RWPE2 (cell line): ENCODE measurements at places on chromosomes 12 and 14.

DNA sequence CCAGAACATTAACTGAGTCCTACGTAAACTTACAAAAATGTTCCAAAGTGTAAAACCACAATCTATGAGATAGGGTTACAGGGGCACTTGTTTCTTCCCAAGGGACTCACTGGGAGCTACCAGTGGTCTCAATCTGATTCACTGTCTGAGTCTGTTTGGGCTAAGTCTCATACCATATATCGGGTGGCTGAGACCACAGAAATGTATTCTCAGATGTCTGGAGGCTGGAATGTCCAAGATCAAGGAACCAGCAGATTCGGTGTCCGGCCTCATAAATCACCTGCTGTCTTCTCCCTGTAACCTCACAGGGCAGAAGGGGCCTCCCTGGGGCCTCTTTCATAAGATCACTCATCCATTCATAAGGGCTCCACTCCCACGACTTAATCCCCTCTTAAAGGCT lies 616.3 kb upstream of the TMEM132C start:
- DNase-seq: no peak

- DNase-seq: no peak
Measured at GRCh38 chr14:59926534-59926933, 6.6 kb downstream of the LRRC9 start.

GRCh38 chr12:75994069-75994740 lies 37.4 kb downstream of the PHLDA1 start:
- no peak for DNase-seq

DNA sequence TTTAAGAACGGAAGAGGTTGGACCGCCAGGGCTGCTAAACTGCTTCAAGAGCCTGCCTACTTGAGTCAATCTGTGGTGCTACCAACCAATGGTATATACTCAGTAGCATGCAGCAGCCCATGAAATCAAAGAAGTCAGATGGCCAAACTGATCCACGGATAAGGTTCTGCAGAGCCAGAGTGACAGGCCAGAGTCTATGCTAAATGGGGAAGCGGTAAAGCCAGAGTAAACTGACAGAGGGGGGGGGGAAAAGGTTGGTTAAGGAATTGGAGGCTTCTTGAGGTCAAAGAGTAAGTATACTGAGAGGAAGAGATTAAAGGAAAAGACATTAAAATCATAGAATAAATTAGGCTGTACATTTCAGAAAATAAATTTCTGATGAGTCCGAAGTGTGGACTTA lies 15.4 kb upstream of the SLC6A13 start:
- DNase-seq: no peak

DNA sequence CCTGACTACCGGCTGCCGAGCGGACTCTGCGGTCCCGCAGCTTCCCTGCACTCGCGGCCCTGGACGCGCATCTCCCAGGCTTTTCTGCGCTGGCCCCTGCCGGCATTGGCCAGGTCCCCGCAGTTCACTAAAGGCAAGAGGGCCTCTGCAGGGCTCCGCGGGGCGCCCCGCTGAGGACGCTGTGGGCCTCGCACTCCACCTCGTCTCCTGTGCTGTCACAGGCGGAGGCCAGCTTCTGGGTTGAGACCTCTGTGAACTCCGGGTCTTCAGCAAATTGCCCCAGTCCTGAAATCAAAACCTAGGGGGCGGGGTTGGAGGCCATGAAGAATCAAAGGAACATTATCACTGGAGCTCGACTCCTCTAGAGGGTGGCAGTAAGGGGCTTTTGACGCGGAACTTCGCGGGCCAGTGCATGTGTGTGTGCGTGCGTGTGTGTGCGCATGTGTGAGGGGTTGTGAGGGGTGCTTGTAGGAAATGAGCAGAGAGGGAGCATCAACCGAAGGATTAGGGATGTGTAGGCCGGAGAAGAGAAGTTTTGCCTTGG lies 68.5 kb upstream of the CAPRIN2 start:
- no peak for DNase-seq

DNA sequence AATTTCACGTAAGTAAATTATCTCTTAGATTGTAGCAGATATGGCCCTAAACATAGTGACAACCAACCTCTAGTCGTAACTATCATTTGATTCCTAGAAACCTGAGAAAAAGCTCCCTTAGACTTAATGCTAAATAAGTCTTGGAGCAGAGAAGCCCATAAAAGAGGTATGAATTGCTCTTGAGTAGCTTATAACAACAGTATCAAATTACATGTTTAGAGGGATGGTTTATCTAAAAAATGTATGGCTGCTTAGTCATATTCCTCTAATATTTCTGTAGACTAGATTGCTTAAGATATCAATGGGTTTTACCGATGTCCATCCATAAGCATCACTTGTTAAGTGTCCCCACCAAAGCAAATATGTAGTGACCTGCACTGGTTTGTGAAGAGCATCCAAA lies 259.7 kb downstream of the NELL2 start:
- DNase-seq: no peak

DNA sequence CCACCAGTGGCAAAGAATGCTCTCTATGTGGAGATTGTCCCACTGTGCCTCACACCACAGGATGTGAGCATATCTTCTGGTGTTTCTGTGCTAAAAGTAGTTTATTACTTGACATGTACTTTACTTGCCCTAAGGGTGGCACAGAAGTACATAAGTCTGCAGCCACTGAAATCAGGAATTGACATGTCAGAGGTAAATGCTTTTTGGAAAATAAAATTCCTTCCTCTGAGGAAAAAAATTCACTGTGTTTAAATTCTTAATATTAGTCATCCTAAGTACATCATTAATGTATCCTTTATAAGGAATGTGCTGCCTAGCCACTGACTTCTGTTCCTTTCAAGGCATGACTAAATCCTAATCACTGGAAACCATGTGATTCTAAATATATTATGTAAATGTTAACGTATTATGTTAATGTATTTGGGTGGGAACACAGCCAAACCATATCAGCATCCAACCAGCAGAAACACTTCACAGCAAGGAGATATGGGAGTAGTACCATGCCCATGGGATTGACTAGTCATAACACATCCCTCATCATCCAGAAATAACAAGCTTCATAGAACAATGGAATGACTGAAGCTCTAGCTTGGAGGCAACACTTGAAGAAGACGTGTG lies 239.7 kb upstream of the PPFIA2 start:
- DNase-seq: no peak

DNA sequence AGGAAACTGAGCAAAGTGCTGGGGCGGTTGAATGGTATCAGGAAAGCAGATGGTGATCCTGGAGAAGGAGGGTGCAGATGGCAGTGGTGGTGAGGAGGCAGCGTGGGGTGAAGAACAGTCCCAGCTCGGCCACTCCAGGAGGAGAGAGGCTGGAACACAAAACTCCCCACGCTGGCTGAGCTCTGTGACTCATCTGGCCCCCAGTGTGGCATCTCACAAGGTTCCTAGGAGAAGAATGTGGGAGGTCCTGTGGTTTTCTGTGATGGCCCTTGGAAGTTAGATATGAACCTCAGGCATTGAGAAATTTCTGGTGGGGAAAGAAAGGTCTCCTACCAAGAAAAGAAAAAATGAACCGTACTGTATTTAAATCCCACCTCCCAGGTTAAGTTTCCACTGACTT lies 8.0 kb upstream of the NRXN3 start:
- no peak for DNase-seq

- DNase-seq: no peak
Measured at GRCh38 chr14:78143489-78144145, 26.6 kb upstream of the NRXN3 start.

- no peak for DNase-seq
Measured at GRCh38 chr14:65792208-65792905, 379.8 kb downstream of the FUT8 start.

DNA sequence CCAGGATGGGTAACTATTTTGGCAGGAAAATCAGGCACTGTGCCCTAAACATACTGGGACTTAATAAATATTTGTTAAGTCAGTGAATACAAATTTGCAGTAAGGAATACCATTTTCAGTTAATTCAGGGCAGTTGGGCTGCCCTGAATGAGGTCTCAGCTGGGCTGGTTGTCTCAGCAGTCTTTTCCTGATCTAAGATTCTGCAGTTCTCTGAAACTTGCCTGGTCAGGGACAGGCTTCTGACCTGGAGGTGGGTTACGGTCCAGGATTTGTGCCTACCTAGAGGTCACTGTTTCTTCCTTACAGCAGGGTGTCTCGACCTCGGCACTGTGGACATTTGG lies 160.6 kb downstream of the KTN1 start:
- DNase-seq: no peak

GRCh38 chr12:67981287-67982162 lies 7.7 kb upstream of the IFNG-AS1 start:
- no peak for DNase-seq

DNA sequence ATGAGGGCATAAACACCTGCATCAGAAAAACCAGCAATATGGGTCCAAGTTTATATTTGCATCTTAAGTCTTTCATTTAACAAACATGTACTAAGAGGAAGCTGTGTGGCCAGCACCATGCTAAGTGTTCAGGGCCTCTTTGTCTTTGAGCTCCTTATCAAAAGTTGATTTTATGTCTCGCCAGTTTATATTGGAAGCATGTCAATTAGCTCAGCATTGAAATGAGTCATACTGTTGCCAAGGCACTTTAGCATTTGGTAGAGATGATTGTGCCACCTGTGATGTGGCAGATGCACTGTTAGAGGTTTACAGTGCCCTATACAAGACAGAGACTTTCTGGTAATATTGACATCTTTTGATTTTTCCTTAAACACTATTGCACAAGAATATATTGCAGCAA lies 68.5 kb downstream of the BHLHE41 start:
- no peak for DNase-seq

DNA sequence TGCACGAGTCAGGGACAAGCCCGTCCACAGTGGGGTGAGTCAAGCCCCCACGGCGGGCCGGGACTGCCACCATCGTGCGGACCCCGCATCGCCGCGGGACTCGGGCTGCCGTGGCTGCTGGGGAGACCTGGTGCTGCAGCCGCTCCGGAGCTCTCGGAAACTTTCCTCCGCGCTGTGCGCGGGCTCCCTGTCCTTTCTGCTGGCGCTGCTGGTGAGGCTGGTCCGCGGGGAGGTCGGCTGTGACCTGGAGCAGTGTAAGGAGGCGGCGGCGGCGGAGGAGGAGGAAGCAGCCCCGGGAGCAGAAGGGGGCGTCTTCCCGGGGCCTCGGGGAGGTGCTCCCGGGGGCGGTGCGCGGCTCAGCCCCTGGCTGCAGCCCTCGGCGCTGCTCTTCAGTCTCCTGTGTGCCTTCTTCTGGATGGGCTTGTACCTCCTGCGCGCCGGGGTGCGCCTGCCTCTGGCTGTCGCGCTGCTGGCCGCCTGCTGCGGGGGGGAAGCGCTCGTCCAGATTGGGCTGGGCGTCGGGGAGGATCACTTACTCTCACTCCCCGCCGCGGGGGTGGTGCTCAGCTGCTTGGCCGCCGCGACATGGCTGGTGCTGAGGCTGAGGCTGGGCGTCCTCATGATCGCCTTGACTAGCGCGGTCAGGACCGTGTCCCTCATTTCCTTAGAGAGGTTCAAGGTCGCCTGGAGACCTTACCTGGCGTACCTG lies 1.1 kb downstream of the PDE3A start:
- no peak for DNase-seq

- DNase-seq: no peak
Measured at GRCh38 chr12:86213012-86213411, 43.2 kb downstream of the MGAT4C start.

DNA sequence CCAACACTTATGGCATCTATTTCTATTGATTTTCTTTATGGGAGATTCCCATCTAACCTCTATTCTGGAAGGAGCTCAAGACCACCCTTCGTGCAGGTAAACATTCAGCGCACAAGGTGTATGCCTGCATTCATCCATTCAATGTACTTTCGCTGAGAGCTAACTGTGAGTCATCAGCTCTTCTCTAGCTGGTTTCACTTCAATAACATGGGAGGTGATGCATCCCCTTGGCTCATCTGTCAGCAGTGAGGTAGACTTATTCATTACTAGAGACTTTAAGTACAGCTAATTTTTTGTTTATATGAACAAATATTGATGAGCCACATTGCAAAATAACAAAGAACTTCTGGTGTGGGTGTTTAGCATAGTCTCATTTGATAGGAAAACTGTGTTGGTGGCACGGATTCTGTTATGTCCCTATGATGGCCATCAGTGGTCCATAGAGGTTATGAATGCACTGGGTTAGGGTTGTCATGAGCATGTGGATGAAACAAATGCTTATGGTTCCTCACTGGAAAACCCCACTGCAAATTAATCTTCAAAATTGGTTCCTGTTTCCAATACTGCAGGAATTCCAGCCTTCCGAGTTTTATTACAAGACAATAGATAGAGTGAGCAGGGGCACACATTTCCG lies 1151.0 kb downstream of the BCL11B start:
- no peak for DNase-seq

DNA sequence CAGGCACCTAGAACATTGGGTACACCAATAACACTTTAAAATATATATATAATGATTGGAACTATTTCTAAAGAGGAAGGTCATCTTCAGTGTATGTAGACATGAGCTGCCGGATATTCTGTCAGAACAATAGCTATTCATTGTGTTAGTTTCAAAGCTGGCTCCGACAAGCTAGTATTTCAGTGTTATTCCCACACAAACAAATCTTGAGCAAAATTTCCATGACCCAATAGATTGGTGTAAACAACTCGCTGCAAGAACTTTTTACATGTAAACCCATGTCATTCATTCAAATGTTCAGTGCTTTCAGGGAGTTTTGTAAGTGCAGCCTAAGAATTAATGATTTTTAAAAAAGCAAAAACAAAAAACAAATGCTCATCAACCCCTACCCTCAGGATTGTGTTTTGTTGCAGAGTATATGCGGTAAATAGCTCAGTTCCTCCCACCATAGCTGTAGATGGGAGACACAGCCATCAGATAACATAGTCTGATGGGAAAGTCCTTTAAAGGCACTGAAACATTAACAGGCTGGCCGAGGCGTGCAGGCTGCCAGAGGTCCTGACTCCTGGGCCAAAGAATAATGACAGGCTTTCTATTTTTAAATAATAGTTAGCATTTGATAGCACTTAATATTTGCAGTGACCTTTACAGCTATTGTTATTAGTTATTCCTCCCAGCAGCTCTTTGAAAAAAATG lies 150.3 kb upstream of the ARHGAP5 start:
- no peak for DNase-seq

GRCh38 chr14:94345344-94346064 lies 22.4 kb upstream of the SERPINA6 start:
- no peak for DNase-seq

DNA sequence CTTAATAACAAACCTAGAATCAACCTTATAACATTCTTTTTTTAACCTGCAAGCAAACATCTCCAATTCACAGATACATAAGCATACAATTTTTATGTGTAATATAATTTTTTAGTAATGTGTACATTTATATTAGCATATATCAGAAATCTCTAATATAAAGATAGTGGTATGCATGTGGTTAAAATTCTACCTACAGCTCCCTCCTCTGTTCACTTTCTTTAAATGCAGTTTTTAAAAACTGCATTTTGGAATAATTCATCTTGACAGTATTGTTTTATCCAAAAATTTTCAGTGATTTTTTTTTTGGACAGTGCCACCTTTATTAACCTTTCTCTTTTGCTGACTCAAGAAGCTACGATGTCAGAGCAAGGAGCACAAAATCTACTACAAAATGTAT lies 13.2 kb upstream of the RXYLT1 start:
- no peak for DNase-seq
